ENCODE measurements at places on chromosomes 5 and 9. TPM values are rescaled to one million over a fixed set of nuclear protein-coding genes. Genes with fewer than 3 reads are reported as not detected.
A peak's percentile ranks its signal among the peaks of the same experiment; 100 is the strongest.

GRCh38 chr9:2311920-2312319 lies 296.8 kb downstream of the SMARCA2 start:
- no peak for DNase-seq

DNA sequence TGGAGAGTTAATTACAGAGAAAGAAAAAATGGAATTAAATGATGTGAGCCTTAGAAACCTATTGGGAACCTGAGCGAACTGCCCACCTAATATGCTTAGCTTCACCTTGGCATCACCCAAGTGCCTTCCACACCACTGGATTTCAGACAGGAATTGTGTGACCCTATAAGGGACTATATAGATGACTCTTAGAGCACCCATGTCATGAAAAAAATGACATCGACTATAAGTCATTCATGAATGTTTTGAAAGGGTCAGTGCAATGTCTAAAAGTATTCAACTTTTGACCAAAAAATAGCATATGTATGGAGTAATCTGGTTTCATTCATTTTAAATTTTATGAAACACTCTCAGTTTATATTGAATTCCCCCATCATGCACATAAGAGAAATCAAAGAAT lies 81.6 kb upstream of the PRRC1 start:
- no peak for DNase-seq

GRCh38 chr9:104861397-104861796 lies 66.6 kb downstream of the ABCA1 start:
- no peak for DNase-seq

DNA sequence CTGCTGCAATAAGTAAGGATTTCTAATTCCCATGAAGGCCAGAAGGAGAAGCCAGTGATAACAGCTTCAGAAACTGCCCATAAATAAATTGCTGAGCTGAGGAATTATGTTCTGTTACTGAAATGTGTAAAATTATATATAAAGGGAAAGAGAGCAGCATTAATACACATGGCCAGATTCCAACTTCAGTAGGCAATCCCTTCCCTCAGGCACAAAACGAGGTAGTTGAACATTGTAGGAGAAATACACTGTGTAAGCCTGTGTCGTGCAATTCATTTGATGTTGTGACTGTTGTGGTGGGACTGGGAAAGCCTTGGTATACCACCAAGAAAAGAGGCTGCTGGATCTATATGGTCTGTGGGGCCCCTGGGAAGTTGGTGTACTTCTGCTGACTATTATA lies 192.9 kb downstream of the WDR70 start:
- DNase-seq, result no peak

- no peak for DNase-seq
These were observed 67.0 kb upstream of the KLF9 start for GRCh38 chr9:70481471-70481870.

DNA sequence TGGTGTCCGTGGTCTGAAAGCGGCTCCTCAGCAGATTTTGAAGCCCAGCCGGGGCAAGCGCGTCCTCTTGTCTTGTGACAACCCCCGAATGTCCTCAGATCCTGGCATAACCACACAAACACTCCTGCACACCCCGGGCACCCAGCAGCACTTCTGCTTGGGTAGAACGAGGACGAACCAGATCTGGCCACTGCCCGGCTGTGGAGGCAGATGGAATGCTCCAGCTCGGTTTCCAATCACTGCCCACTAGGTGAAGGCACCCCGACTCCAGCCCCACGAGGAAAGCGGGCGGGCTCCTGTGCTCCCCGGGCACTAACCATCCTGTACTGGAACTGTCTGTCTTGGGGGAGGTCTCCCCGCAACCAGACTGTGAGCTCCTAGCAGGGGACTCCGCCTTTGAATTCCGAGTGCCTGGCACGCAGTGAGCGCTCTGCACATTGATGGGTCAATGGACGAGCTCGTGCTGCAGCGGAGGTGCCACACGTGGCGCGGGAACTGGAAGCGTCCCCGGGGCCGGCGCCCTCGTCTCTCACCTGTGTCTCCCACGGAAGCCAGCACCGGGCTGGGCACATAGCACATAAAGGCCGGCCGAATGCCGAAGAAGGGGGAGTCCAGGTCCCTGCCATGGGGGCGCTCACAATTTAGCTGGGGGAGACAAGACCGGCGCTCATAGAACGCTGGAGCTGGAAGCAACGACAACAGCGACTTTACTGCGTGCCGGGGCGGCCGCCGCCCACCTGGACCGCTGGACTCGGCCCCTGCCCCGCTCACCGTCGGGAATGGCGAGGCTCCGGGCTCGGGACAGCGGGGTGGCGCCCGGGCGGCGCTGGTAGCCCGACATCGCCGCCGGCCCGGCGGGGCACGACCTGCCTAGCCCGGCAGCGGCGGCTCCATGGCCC lies 608 bp downstream of the ENTR1 start:
- DNase-seq, result no peak

- DNase-seq, result no peak
These were observed 40.9 kb downstream of the SEC61B start for GRCh38 chr9:99262949-99263418.

DNA sequence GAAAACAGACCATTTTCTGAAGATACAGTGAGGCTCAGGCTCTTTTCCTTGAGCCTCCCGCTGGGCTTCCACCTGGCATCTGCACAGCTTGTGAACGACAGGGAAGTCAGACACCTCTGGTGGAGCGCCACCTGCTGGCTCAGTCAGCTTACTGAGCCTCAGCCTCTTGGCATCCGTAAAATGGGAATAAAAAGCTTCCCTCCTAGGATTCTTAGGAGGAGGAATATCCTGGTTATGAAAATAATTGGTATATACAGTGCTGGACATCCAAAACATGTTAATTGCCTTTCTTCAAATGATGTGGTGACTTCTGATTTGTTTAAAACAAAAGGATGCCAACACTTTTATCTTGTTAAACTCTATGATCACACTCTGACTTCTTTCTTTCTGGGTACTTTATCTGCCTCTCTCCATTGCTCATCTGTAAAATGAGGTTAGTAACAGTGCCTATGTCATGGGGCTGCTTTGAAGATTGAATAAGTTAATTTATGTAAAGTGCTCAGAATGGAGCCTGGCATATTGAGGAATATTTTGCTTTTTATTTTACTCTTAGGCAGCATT lies 67.5 kb downstream of the MAMDC2 start:
- peak; percentile 85 for DNase-seq

- DNase-seq, result no peak
These were observed 32.3 kb upstream of the PTGS1 start for GRCh38 chr9:122338536-122338935.

- DNase-seq, result peak; percentile 35
These were observed 15.2 kb downstream of the EXD3 start for GRCh38 chr9:137407590-137408300.

- no peak for DNase-seq
These were observed 93.6 kb downstream of the MED27 start for GRCh38 chr9:131986089-131986488.

DNA sequence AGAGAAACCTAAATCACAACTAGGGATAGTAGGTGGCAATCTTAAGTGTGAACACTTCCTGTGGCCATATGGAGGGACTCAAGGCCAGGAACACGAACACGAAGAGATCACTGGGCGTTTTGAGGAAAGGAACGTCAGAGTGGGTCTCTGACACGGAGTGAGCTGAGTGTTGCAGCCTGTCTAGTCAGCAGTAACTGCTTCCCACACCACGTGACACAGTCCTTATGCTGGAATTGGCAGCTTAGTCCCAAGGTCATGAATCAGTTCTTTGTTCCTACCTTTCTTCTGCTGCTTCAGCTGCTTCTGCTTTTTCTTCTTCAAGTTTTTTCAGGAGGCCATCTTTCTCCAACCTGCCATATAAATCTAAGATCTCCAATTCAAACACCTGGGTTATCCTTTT lies 18.2 kb downstream of the SPACA9 start:
- no peak for DNase-seq

- DNase-seq, result peak; percentile 83
These were observed at the start of gene CDH18 for GRCh38 chr5:19987612-19988361. CDH18 (minus strand) TSS chr5:19988200; CDS start chr5:19838986, 149,214 bp downstream.

GRCh38 chr9:1877951-1878350 lies 137.2 kb upstream of the SMARCA2 start:
- DNase-seq, result no peak

DNA sequence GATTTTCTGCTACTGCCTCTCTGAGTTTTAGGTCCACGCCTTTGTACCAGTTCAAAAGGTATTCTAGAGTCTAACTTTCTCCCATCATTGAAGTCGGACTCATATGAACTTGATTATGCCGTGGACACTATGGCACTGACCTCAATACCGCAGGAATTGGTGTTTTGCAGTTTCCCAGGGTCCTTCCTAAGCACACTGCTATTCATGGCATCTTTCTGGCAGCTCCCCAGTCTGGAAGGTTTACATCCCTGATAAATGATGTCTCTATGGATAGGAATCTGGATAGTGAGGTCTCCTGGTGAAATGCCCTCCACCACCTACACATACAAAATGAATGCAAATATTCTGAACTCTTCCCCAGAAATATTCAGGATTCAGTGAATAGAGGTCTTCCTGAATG lies 422.2 kb downstream of the CTNND2 start:
- DNase-seq, result no peak

GRCh38 chr5:97355775-97356174 lies 172.7 kb upstream of the RIOK2 start:
- no peak for DNase-seq

GRCh38 chr5:132179405-132179804 lies 48.2 kb downstream of the P4HA2 start:
- DNase-seq, result no peak

Gene GRIA1
- total RNA-seq, result 0.52 TPM

Gene SPINK6
- not detected for total RNA-seq

Gene SYNPO
- total RNA-seq, result 1.7 TPM

Gene CTXN3
- not detected for total RNA-seq

Gene EIF4E1B
- total RNA-seq, result 1.3 TPM

Gene ACOT12
- not detected for total RNA-seq

Gene FAM163B
- total RNA-seq, result 0.39 TPM

Gene DAB2IP
- 22.0 TPM for total RNA-seq

Gene CNTLN
- total RNA-seq, result 13.7 TPM

Gene NRARP
- 22.8 TPM for total RNA-seq

Gene WNK2
- 69.4 TPM for total RNA-seq

Gene PCDHB4
- total RNA-seq, result 1.6 TPM

Gene UBE2B
- 50.6 TPM for total RNA-seq

Gene IL13
- total RNA-seq, result not detected
